ENCODE measurements at places on chromosomes 4 and X. TPM values are rescaled to one million over a fixed set of nuclear protein-coding genes. Genes with fewer than 3 reads are reported as not detected.

- DNase-seq = no peak
- no peak overlapping the region for H3K27ac ChIP-seq
- no peak overlapping the region for H3K4me3 ChIP-seq
- H3K36me3 ChIP-seq = no peaks in the 10 kb centered on the region
- H3K4me1 ChIP-seq = no peaks in the 10 kb centered on the region
Measured at GRCh38 chr4:104967034-104967401, 179.7 kb upstream of the TET2 start.

DNA sequence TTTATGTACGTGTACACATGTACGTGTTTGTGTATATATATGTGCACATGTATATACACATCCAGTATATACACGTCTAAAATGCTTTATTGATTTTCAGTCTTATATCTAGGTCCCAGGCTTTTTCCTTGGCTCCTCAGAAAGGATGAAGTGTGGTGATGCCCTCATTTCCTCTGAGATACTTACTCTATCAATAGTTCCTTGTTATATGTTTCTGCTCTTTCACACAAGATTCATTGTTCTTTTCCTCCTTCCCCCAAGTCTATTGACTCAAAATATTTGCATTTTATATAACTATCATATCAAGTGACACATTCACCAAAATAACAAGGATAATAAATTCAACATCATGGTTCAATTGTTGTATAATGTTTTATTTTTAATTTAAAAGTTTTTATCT is 359.2 kb downstream of the EPHA5 start:
- H3K27ac ChIP-seq = no peak overlapping the region
- no peaks in the 10 kb centered on the region for H3K4me1 ChIP-seq
- H3K4me3 ChIP-seq = no peak overlapping the region
- H3K36me3 ChIP-seq = no peaks in the 10 kb centered on the region
- DNase-seq = no peak

DNA sequence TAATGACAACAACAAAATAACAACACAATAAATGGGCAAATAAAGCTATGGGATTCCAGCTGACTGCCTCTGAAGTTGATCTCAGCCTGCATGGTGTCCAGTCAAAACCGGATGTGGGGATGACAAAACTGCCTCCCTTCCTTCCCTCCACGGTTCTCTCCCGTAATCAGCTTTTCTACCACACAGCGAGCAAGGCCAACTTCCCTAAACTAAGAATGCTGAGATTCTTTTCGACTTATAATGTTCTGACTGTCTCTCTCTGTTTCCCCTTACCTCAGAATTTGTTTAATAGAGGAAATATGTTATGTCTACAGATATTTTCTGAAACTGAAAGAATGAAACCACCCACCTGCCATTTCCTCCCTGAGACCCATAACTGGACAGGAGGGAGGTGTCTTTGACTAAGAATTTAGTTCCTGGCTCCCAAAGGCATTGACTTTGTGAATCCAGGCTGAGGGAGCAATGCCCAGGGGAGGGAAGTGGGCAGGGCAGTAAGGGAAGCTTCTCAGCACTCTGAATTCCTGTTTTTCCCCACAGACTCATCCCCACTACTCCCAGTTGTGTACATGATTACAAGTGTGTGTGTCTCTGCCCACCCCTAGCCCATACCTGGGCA is 1.0 kb upstream of the TLR1 start:
- peak overlapping the region; percentile 35 for H3K4me3 ChIP-seq
- H3K27me3 ChIP-seq = no peaks in the 10 kb centered on the region
- H3K36me3 ChIP-seq = peaks cover under 1% of the 10 kb centered on the region
- DNase-seq = no peak
- H3K27ac ChIP-seq = peak overlapping the region; percentile 61

DNA sequence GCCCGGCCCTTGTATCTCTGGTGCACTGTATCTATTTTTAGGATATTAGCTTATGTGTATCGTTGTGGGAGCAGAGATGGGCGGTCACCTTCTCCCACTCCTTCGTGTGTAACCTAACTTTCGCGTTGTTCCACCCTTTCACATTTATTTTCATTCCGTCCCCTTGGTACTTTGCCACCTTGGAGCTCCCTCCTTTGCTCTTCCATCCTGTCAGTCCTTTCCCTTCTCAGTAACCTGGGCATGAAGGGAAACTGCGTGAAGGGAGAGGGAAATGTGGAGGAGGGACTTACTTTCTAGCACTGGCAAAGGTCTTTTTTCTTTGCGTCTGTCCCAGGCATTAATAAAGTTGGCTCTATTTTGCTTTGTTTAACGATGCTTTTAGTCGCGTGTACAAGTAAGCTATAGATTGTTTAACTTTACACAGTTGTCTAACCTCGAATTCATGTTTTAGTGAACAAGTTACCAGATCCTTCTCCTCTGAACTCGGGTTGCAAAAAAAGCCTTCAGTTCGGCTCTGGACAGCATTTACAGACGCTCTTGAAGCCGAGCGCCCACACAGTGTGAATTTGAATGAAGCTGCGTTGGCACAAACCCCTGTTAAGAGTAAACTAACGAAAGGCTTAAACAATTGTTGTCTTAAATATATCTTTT is 3.9 kb downstream of the PCDH10 start:
- peaks cover 46% of the 10 kb centered on the region for H3K4me1 ChIP-seq
- peaks cover 17% of the 10 kb centered on the region for H3K27me3 ChIP-seq
- no peak overlapping the region for H3K4me3 ChIP-seq
- no peak overlapping the region for H3K27ac ChIP-seq
- no peaks in the 10 kb centered on the region for H3K36me3 ChIP-seq
- DNase-seq = no peak

DNA sequence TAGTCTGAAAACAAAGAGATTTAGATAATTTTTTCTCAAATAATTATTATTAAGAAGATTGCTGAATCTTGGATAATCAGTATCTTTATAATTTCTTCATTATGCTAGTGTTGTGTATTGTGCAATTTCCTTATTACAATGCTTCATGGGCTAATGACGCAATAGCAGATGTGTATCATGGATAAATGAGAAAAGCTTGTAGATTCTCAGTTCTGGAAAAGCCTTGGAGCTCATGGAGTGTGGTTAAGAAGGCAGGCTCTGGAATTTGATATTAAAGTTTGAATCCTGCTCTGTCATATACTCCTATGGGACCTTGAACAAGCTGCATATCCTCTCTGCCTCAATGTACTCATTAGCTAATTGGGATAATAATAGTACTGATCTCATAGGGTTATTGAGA is 18.9 kb upstream of the CXCL8 start:
- no peaks in the 10 kb centered on the region for H3K4me1 ChIP-seq
- H3K27me3 ChIP-seq = no peaks in the 10 kb centered on the region
- H3K36me3 ChIP-seq = no peaks in the 10 kb centered on the region
- no peak overlapping the region for H3K4me3 ChIP-seq

GRCh38 chr4:17197070-17197469 is 298.6 kb upstream of the LDB2 start:
- H3K4me1 ChIP-seq = peaks cover 7% of the 10 kb centered on the region
- no peaks in the 10 kb centered on the region for H3K36me3 ChIP-seq
- no peak for DNase-seq
- no peaks in the 10 kb centered on the region for H3K27me3 ChIP-seq
- no peak overlapping the region for H3K4me3 ChIP-seq

- no peak overlapping the region for H3K4me3 ChIP-seq
- no peak for DNase-seq
- H3K4me1 ChIP-seq = no peaks in the 10 kb centered on the region
- H3K27ac ChIP-seq = no peak overlapping the region
- H3K27me3 ChIP-seq = no peaks in the 10 kb centered on the region
- H3K36me3 ChIP-seq = no peaks in the 10 kb centered on the region
Measured at GRCh38 chr4:124025000-124025399, 628.4 kb downstream of the SPRY1 start.

DNA sequence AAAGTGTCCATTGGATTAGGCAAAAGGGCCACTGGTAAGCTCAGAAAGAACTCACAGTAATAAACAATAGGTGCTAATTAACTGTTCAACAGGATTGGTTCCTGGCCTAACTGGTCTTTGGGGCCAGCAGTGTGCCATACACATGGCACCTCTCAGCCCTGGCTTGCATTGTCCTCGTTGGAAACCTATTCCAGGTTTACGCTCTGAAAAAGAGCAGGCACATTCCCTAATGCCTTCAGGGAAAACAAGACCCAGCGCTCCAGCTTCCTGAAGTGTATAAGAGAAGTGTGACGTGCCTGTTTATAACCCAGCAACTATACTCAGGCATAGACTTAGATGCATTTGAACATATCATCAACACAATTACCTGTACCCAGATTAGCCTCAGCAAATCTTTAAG is 51.9 kb upstream of the RBM47 start:
- DNase-seq = no peak
- no peaks in the 10 kb centered on the region for H3K27me3 ChIP-seq
- no peaks in the 10 kb centered on the region for H3K36me3 ChIP-seq

GRCh38 chrX:128165884-128166408 is 113.7 kb upstream of the ACTRT1 start:
- H3K4me1 ChIP-seq = no peaks in the 10 kb centered on the region
- H3K27me3 ChIP-seq = no peaks in the 10 kb centered on the region
- H3K4me3 ChIP-seq = no peak overlapping the region
- no peaks in the 10 kb centered on the region for H3K36me3 ChIP-seq

DNA sequence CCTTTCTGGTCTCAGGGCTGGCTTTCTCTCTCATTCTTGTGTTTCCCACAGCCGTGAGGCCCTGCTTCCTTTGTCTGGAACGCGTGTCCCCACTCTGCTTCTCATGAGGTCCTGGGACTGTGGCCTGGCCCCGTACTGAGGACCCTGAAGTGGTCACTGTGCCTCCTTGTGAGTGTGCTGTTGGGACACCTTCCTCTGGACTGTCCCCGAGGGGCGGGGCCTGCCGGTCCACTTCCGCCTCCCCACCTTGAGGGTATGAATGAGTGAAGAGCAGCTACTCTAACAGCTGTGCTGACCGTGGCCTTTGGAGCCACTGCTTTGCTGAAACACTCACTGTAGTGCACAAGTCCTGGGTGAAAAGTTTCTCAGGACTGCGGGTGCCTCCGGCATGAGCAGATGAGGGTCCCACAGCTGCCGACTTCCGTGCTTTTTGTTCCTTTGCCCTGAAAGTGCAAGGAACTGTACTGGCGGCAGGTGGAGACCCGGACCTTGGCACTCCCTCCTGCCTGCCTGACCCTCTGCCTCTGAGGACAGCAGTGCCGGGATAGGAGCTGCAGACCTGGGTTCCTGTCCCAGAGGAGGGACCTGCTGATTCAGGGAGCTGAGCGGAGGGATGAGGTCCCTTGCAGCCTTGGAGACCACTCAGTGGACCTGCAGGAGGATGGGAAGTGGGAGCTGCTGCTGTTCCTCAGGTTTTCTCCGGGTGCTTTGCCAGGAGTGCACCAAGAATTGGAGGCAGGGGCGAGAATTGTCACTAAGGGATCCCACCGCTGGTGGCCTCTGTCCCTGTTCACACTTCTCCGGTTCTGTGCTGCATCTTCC is 38.0 kb downstream of the HTT-AS start:
- DNase-seq = no peak
- no peaks in the 10 kb centered on the region for H3K36me3 ChIP-seq
- no peaks in the 10 kb centered on the region for H3K27me3 ChIP-seq
- H3K4me3 ChIP-seq = no peak overlapping the region

GRCh38 chr4:109816082-109816442 is 500 bp downstream of the GAR1 start:
- peaks cover 14% of the 10 kb centered on the region for H3K4me1 ChIP-seq
- DNase-seq = no peak
- H3K36me3 ChIP-seq = peaks cover 13% of the 10 kb centered on the region
- H3K27ac ChIP-seq = peak overlapping the region; percentile 86

GRCh38 chr4:163665521-163666331 is 171.2 kb downstream of the TMA16 start:
- no peak overlapping the region for H3K27ac ChIP-seq
- H3K36me3 ChIP-seq = no peaks in the 10 kb centered on the region
- H3K4me3 ChIP-seq = no peak overlapping the region
- no peak for DNase-seq
- no peaks in the 10 kb centered on the region for H3K27me3 ChIP-seq

GRCh38 chrX:46572340-46572936 is 1.1 kb upstream of the CHST7 start:
- H3K36me3 ChIP-seq = no peaks in the 10 kb centered on the region
- H3K4me1 ChIP-seq = peaks cover 9% of the 10 kb centered on the region
- no peak for DNase-seq
- H3K4me3 ChIP-seq = no peak overlapping the region

- H3K27ac ChIP-seq = no peak overlapping the region
- no peak overlapping the region for H3K4me3 ChIP-seq
- DNase-seq = no peak
- no peaks in the 10 kb centered on the region for H3K36me3 ChIP-seq
- no peaks in the 10 kb centered on the region for H3K27me3 ChIP-seq
- H3K4me1 ChIP-seq = no peaks in the 10 kb centered on the region
Measured at GRCh38 chrX:38268011-38268410, 47.3 kb upstream of the SRPX start.

DNA sequence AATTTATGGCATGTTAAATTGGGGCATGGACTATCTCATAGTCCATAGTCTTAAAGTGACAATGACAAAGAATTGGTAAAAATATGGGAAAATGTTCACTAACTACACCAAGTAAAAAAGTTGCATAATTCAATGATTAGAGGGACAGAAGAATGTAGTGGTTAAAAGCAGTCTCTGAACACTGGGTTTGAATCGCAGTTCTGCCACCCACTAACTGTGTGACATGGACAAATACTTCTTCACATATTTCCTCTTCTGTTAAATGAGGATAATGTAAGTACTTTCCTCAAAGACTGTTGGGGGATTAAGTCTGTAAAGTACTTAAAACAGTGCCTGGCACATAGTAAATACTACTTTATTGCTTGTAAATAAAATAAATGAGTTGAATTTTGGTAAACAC is 15.3 kb downstream of the COQ2 start:
- H3K27me3 ChIP-seq = no peaks in the 10 kb centered on the region
- peaks cover 16% of the 10 kb centered on the region for H3K36me3 ChIP-seq
- H3K4me3 ChIP-seq = no peak overlapping the region
- H3K4me1 ChIP-seq = no peaks in the 10 kb centered on the region
- no peak overlapping the region for H3K27ac ChIP-seq

DNA sequence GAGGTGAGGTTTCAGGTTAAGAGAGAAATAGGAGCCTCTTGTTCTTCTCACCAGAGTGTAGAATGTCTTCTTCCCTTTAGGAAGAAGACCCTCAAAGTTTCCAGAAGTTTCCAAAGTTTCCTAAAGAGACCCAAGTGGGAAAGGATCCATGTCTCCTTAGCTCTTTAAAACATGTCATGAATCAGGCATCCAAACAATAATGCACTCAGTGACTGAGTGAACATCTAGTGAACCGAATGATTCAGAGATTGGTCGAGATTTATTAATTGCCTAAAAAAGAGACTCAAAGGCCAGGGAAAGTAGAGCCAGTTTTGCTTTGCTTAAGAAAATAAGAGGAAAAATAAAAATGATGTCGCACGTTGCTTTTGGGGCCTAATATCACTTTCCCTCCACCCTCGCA is 29.4 kb downstream of the FGF5 start:
- H3K36me3 ChIP-seq = no peaks in the 10 kb centered on the region
- H3K4me1 ChIP-seq = no peaks in the 10 kb centered on the region
- no peak overlapping the region for H3K27ac ChIP-seq
- no peaks in the 10 kb centered on the region for H3K27me3 ChIP-seq
- DNase-seq = no peak
- H3K4me3 ChIP-seq = no peak overlapping the region

ANOS1 gene
- 3.6 TPM for total RNA-seq

SPANXD gene
- not detected for total RNA-seq

TEX13C gene
- total RNA-seq = not detected

AFP gene
- not detected for total RNA-seq

NAT8L gene
- 3.2 TPM for total RNA-seq

HS3ST1 gene
- 2.8 TPM for total RNA-seq
